ENCODE measurements at places on chromosomes 1 and 21.

DNA sequence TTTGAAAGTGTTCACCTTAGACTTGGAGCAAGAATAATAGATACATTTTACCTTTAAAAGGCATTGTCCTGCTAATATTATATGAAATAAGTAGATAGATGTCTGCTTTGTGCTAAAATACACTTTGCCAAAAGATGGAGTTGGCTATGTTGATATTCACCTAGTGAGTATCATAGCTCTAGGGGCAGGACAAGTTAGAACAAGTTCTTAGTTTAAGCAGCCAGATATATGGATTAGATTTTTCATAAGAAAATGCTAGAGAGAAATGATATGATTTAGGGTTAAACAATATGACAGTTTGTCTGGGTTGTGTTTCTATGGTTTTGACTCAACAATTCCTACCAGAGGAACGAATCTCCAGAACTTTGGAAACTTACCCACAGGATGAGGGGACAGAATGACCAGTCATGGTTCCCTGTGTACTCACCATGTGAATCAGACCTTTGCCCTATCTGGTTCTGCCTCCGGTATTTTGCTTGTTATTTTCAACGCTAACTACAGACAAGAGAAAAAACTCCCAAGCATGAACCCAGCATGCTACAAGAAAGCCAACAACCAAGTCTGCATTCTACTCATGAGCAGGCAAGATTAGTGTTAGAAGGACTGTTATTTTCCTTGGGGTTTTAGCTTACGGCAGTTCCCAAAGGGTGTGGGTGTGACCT is 1.7 kb downstream of the F5 start:
- no peak for DNase-seq

DNA sequence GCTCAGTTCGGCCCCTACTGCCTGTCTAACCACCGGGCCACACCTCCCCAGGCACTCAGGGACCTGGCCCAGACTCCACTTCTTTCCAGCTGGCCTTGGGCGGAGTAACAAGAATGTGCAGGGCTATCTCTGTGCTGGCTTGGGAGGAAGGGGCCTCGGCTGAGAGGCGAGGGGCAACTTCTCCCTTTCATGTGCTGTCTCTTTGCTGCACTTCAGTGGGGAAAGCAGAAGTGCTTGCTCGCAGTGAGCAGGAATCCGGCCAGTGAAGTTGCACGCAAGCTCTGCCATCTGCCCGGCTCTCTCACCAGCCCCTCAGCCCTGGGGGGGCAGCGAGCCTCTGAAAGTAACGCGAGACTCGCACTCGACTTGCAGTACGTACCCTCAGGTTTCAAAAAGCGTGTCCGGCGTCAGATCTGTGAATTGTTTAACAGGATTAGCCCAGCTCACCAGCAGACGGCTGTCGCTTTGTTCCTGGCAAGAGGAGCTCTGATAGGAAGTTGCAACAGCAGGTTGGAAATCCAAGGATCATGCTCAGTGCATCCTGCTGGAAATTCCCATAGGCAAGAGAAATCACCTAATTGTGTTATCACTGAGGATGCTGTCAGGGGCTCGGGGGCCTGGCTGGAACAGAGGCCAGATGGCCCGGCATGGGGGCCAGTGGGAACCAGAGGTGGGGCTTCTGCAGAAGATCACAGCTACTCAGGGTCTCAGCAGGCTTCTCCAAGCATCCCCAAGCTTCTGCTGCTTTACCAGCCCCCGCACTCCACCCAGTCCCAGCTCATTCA is 221.1 kb downstream of the NPHP4 start:
- no peak for DNase-seq

DNA sequence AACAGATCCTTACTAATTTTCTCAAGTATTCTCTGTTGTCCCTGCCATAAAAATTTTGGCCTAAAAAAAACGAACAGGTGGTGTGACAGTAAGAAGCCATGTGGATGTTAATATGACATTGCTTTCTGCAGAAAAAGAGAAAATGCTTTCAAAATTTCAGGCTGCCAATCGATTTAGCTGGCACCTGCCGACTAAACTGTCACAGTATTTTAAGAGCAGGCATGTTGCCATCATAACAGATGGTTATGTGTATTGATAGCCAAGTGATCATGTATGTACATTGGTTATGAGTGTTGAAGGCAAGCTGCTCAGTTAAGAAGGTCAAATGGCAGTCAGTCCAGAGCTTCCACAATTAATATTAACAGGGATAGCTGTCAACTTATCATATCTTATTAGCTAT is 1017.0 kb downstream of the MRPL39 start:
- DNase-seq, result no peak

DNA sequence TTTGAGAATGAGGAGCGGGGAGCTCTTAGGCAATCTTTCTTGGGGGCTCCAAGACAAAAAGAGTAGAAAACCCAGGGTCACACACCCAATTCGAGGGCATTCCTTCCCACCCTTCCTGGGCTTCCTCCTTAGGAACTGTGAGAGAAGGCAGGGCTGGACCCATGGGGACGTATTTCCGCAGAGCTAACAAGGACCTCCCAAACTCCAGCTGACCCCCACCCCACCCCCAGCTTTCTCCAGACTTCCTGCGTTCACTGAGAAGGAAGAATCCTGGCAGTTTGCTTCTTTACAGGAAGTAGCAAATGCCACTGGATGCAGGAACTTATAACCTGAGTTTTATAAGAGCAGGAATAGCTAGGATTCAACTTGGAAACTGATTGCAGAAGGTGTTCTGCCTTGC is 2.7 kb upstream of the LHX9 start:
- no peak for DNase-seq

- DNase-seq, result no peak
These were observed 68.9 kb upstream of the IVNS1ABP start for GRCh38 chr1:185385991-185386390.

DNA sequence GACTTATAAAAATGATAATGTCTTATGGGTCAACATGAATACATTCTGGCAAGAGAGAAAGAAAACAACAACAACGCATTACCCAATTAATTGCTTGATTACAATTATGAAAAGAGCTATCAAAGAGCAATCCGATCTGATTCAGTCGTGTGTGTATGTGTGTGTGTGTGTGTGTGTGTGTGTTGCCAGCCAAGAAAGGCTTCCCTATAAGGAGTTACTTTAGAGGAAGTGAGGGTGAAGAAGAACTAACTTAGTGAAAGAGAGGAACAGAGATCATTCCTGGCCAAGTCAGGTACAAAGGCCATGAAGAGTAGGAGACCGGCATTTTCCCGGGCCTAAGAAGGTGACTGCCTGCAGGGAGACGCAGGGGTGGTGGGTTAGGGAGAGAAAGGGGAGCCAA is 9.4 kb downstream of the TMEM35B start:
- DNase-seq, result no peak

- peak; percentile 32 for DNase-seq
These were observed 12.2 kb downstream of the ADAMTSL4 start for GRCh38 chr1:150561254-150561973.

Measured in stimulated activated CD4-positive, alpha-beta T cell treated with anti-CD3 and anti-CD28 coated beads, Interleukin-15, amount 100 ng/mL, for 1 hour (primary cell).